ENCODE measurements at places on chromosomes 12 and 14.

DNA sequence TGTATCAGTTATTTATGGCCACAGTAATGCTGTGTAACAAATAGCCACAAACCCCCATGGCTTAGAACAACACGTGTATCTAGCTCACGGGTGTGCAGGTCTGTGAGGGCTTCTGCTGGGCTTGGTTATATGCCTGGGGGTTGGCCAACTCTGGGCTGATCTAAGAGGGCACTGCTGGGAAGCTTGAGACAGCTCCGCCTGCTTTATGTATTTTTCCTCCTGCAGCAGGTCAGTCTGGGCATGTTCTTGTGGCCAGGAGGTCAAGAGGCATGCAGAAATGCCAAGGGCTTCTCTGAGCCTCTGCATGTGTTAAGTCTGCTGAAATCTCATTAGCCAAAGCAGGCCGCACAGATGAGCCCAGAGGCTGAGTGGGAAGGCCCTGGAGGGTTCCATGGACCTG is 105.8 kb downstream of the ZNF664 start:
- no peak for DNase-seq

DNA sequence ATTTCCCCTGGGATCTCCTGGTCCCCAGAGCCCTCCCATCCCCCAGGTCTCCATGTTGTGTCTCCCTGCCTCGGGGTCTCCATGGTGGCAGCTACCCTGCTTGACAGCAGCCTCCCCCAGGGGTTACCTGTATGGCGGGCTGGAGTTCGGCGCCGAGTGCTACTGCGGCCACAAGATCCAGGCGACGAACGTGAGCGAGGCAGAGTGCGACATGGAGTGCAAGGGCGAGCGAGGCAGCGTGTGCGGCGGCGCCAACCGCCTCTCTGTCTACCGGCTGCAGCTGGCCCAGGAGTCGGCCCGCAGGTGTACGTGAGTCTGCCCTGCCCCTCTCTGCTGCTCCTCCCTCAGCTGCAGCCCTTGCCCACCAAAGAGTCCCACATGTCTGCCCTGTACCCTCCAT is 80.9 kb downstream of the WSCD2 start:
- DNase-seq, result no peak

- DNase-seq, result peak; percentile 18
Observed at GRCh38 chr12:14384783-14385638, 19.5 kb downstream of the ATF7IP start.

GRCh38 chr14:105805701-105806100 is 279.3 kb downstream of the TMEM121 start:
- DNase-seq, result no peak

DNA sequence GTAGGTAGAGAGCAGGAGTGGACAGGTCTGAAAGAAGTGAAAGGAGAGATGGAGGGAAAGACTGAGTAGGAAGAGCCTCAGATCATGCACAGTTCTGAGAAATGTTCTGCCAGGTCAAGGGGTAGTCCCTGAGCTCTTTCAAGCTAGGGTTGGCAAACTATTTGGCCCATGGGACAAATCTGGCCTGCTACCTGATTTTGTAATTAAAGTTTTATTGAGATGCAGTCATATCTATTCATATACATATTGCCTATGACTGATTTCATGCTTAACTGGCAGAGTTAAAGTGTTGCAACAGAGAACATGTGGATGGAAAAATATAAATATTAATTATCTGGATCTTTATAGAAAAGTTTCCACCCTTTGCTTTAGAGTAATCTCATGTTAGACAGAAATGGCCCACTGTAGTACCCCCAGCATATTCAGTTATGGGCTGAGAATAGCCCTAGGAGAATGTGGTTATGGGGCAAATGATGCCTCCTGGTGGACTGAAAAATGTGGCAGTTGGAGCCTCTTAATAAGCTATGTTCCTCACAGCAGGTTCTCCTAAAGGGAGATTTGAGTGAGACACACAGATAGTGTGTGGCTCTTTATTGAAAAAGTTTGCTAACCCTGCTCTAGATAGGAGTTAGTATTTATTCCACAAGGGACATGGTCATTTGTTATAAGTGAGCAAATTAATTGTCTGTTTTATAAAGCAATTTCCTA is 476.9 kb downstream of the LRIG3 start:
- peak; percentile 19 for DNase-seq

GRCh38 chr12:70772836-70773235 is 135.6 kb upstream of the PTPRB start:
- DNase-seq, result no peak

DNA sequence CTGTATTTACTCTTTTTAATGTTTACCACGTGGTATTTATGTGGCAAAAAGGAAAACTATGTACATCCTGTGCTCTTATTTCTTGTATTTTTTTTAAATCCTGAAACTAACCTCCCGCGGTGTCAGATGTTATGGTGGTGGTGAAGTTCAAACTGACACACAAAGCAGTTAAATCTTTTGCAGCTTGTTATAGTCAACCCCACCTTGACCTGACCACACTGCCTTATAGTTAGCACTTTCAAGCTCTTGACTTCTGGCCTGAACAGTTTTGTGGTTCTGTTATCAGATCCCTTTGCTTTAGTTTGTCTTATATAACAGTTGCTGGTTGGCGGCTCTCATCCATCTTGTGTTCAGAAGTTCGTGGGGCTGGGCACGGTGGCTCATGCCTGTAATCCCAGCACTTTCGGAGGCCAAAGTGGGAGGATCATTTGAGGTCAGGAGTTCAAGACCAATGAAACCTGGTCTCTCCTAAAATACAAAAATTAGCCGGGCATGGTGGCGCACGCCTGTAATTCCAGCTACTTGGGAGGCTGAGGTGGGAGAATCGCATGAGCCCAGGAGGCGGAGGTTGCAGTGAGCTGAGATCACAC is 2.1 kb downstream of the UNG start:
- DNase-seq, result no peak

- DNase-seq, result no peak
Observed at GRCh38 chr12:39176356-39176755, 266.6 kb downstream of the KIF21A start.

GRCh38 chr12:15118955-15119354 is 102.3 kb downstream of the RERG start:
- DNase-seq, result no peak

- DNase-seq, result no peak
Observed at GRCh38 chr14:67199016-67199415, 9.8 kb downstream of the GARIN2 start.

- no peak for DNase-seq
Observed at GRCh38 chr12:131441060-131441396, 269.9 kb upstream of the SFSWAP start.

- no peak for DNase-seq
Observed at GRCh38 chr12:12178559-12178958, 88.3 kb downstream of the LRP6 start.

GRCh38 chr12:51687614-51688013 is 96.6 kb downstream of the SCN8A start:
- no peak for DNase-seq

DNA sequence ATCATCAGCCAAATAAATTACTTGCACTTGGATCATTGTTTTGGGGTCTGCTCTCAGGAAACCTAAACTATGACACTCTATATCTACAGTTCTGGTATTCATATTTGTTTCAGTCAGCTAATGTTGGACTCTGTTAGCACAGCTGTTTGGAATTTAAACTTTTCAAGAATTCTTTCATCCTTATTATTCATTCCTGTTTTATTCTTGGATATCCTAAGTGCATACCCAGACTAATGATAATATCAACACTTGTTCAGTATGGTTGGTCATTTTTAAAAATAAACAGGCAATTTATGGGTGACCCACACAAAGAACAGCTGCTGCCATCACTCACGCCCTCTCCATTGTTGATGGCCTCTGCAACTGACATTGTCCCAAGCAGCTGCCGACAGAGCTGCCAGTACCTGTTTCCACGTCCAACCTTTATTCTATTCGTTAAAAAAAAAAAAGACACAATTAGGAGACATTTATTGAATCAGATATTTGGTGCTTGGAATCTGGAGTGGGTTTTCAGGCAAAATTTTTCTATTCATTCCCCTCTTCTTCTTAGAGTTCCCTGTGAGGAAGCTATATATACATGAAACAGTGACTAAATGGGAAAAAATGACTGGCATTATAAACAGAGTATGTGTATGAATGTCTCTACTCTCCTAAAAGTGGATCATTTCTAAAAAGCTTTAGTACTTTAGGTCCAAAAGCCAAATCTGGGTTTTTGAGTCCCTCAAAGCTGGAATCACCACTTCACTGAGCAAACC is 252.1 kb upstream of the NAV3 start:
- no peak for DNase-seq

DNA sequence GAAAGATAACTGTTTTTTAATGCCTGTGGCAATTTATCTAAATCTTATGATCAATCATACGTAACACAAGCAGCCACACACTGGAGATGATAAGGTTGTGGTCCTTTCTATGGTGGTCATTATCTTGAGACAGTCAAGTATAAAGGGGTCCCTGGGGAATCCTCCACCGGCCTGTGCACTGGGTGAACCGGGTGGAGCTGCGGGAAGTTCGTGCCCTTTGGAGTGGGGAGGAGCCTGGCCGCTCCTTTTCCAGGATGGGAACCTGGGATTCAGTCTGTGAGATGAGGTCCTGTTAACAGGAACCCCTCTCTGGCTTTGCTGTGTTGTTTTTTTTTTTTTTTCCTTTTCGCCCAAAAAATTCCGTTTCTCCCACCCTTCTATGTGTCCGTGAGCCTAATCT is 167.5 kb upstream of the RPL10L start:
- DNase-seq, result no peak

DNA sequence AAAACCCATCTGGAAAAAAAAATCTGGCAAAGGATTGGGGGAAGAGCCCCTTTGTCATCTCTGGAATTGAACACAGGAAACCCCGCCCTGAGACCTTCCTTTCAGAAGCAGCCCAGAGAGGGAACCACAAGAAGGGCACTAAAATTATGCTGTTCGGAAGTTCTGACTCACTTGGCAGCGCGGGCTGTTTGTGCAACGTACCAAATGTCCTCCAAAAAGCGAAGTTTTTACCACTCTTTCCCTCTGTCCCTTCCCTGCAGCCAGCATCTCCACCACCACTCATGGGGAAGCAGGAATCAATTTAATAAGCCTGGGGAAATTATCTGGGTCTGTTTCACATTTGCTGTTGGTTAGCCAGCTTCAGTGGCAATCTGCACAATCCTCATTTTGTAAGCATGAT is 3.2 kb upstream of the SYNE3 start:
- DNase-seq, result no peak

DNA sequence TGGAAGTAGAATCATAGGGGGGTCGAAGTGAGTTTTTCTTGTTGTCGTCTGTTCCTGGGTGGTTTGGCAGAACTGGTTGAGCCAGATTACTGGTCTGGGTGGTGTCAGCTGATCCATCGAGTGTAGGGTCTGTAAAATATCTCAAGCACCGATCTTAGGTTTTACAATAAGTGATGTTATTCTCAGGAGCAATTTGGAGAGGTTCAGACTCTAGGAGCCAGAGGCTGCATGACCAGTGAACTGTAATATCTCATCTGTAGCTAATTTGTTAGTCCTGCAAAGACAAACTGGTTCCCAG is 9.7 kb upstream of the SERPINA1 start:
- DNase-seq, result no peak

GRCh38 chr12:57458665-57459054 is 925 bp upstream of the GLI1 start:
- no peak for DNase-seq

DNA sequence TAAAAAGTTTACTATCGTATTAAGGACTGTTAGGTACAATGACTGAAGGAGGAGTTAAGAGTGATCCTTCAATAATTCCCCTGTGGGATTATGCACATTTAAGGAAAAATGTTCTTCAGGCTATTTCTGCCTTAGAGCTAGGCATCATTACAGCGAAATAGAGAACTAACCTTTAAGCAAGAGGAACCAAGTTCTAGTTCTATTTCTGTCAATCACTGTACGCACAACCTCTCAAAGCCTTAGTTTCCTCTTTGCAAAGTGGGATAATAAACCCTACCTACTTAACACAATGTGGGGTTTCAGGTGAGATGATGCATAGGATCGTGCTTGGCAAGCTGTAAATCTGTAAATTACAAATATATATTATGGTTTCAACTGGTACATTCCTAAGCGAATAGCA is 15.4 kb downstream of the NTF3 start:
- DNase-seq, result no peak

- DNase-seq, result no peak
Observed at GRCh38 chr12:22765421-22766130, 140.6 kb downstream of the ETNK1 start.

DNA sequence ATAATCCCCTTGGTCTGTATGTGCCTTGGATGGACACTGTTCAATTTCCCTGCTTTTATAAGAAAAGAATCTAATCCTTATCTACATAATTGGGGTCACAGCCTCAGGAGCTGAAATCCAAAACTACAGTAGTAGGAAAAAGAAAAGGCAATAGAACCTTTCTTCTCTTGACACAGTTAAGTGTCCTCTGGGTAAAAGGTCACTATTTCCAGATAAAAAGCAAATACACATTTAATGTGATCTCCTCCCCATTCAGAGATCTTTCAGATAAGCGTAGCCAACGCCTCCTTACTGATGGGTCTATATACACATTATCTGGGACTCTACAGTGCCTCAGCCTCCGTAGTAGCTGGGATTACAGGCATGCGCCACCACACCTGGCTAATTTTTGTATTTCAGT is 73.4 kb downstream of the CLIP1 start:
- DNase-seq, result no peak

DNA sequence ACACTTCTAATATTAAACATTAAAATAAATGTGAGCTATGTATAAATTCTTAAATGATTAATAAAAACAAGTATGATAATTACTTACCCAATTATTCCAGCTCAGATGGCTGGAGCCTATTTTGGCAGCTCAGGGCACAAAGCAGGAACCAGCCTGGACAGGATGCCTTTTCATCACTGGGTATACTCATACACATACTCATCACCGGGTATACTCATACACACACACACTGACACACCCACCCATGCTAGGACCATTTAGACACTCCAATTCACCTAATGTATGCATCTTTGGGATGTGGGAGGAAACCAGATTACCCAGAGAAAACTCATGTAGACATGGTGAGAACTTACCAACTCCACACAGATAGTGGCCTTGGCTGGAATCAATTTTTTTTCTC is 57.9 kb upstream of the CNOT2 start:
- DNase-seq, result no peak

- DNase-seq, result no peak
Observed at GRCh38 chr12:64186789-64187188, 35.3 kb downstream of the KICS2 start.

GRCh38 chr14:101905614-101906013 is 58.8 kb upstream of the DYNC1H1 start:
- DNase-seq, result no peak

DNA sequence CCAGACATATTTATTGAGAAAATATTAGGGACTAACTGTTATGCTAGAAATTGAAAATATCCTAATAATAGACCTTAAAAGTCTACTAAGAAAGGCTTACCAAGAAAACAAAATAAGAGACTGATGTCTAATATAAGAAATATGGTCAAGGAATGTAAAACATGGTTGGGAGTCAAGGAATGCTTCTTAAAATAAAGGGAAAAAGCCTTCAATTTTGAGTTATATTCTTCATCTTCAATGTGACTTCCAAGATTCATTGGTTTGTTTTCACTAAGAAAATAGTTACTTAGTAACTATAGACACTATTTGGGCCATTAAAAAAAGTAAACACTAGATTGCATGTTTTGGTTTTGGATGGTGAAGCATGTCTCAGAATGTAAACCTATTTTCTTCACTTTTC is 88.1 kb upstream of the ETV6 start:
- no peak for DNase-seq

- DNase-seq, result no peak
Observed at GRCh38 chr12:113863455-113863845, 102.7 kb downstream of the RBM19 start.
